ENCODE measurements at places on chromosomes 11 and 22.

DNA sequence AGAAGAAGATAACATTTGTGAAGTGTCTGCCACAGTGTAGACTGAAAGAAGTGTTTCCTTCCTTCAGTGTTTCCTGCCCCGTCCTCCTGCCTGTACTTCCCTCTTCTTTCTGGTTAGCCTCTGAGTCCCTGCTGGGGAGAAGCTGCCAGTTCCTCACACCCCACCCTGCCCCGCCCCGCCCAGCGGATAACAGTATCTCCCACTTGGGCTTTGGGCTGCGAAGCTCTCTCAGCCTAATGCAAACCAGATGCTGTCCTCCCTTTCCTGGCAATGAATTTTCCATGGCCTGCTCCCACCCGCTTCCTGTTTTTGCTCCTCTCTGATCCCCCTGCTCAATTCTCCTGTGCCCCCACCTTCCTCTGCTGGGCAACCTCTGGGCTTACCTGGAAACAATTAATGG, 5.2 kb upstream of the RAB3IL1 start:
- peak; percentile 95 for DNase-seq

DNA sequence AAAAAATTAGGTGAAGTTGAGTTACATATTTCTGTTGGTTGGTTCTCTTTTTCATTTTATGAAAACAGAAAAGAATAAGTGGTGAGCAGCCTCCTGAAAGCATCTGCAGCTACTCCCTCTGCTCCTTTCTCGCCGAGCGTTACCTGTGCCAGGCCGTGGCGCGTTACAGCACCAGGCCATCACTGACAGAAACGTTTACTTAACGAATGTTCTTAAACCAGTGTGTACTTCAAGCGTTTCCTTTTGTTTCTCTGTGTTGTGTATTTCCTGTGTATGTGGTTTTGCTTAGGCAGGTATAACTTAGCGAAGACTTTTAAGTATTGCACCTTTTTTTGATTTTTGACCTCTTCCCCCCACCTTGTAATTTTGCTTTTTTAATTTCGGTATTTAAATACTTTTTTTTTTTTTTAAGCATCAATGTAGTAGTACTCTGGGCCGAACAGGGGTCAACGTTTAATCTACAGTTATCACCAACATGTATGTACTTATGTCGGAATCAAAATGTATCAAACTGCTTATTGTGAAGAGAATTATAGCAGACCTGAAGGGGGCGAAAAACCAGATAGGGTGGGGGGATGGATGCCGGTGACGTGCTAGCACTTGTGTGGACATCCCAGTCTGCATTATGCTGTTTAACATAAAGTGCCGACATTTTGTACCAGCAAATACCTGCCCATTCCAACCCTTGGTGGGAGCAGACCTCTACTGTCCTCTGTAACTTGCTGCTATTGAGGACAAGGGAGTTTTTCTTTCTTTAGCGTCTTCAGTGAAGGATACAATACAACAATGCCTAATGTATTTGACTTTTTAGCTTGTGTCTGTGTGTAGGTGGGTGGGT, 21.6 kb upstream of the ADSL start:
- DNase-seq: no peak

DNA sequence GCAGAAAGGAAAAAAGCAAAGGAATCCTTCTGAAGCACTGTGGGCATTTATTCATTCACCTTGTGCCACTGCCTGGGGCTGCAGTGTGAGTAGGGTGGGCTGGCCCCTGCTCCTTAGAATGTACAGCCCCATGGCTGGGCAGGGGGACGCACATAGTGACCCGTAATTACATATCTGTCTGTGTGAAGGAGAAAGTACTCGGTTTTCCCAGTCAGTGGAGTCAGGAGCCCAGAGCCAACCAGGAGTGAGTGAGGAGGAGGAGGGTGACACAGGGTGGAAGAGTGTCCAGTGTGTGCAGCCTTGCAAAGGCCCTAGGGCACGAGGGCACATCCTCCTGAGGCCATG, 91.9 kb downstream of the CDKN1C start:
- no peak for DNase-seq

DNA sequence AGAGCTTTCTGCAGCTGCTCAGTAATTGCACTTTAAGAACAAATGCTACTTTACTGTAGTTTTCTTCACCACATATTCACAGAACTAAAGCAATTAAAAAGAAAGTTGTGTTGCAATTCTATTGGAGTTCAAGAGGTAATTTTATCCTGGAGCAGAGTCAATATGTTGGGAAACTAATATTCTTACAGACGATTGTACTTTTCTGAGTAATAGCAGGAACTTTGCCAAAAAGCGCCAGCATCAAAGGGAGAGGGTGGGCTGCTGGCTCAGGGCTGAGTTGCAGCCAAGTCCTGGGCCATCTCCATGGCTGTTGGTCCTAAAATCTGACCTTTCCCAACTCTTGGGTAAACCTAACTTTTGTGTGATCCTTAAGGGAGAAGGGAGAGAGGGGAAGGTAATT, 73.6 kb upstream of the MYO18B start:
- peak; percentile 91 for DNase-seq

DNA sequence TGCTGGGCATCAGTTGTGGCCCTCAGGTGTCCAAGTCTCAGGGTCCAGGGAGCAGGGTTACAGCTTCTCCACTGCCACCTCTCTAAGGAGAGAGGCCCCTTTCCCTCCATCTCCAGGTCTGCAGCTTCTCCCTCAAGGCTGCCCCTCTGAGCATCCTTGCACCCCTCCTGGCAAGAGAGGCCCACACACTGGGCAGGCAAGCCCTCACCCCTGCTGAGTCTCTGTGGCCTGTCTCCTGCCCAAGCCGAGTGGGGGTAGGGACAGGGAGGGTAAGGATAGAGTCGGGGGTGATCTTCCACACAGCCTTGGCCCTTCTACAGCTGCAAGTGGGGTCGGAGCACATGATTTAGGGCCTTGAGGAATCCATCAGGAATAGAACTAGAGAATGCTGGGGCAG, 76.6 kb downstream of the ST3GAL4 start:
- no peak for DNase-seq

DNA sequence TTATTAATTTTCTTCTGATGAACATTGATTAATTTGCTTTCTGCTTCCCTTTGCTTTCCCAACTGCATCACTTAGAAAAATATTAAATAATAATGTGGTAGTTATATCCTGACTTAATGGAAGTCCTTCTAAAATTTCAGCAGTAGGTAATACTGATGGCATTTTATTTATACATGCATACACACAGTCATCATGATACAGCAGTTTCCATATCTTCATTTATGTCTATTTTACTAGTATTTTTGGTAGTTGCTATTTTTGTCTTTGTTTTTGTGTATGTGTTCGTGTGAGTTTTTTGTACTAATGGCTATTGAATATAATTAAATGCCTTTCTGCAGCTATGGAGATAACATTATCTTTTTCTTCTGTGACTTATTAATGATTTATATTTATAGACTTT, 484.7 kb upstream of the CNTN5 start:
- no peak for DNase-seq

DNA sequence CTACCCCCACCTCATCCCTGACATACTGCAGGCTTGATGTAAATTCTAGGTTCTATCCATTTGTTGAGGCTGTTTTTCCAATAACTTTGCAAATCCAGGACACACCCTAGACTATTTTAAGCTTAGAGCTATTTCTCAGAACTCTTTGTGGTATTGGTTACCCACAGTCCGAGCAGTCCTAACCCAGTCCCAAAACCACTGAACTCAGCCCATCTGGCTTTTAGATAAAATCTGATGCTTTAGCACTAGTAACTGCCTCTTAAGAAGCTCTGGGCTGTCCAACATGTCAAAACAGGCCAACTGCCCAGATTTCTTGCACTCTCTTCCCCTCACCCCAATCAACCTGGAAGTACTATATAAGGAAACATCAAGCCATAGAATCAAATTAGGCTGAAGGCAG, 344.4 kb upstream of the CADM1 start:
- no peak for DNase-seq

Data from cardiac fibroblast (primary cell).